ENCODE measurements at places on chromosomes 2 and 18.

- DNase-seq: no peak
Observed at GRCh38 chr18:40882468-40882867, 1072.6 kb upstream of the PIK3C3 start.

GRCh38 chr2:143607231-143608062 is 478.2 kb downstream of the ARHGAP15 start:
- peak; percentile 64 for DNase-seq

DNA sequence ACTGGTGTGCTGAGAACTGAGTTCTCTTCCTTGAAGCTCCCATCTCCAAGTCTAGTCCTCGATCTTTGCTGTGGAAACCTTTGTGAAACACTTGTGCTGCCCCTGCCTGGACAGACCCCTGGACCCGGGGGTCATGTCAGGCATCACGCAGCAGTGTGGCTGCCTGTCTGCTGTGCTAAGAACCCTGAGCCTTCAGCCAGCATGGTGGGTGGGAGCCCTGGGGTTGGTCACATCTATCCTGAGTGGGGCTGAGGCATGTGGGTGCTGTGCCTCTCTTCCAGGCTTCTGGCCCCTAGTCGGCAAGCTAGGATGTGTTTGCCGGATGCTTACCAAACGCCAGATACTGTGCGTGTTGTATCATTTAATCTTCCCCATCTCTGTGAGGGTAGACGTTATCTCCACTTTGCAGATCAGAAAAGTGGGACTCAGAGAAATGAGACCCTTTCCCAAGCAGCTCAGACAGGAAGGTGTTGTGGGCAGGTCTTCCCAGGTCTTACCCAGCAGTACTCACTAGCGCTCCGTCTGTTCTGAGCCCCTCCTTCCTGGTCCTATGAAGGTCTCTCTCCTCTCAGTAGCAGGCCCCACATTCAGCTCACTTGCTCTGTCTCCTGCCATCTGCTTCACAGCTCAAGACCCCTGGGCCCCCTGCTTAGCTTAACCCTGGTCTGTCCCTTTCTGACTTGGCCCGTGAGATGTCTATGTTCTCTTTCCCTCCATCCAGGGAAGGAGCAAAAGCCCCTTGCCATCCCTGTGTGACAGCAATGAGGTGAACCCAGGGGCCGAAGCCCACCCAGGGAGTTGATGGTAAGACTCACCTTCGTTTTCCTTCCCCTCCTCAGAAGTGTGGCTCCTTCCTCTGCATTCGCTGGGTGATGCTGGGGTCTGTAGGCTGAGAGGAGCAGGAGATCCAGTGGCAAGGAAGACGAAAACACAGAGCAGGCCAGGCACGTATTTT is 242.8 kb downstream of the FAM210A start:
- DNase-seq: no peak

GRCh38 chr18:46393230-46393629 is 263.8 kb downstream of the LOXHD1 start:
- no peak for DNase-seq

- DNase-seq: no peak
Observed at GRCh38 chr2:187299122-187299906, 148.7 kb downstream of the CALCRL start.
